ENCODE measurements at places on chromosomes 5 and 9. TPM values are rescaled to one million over a fixed set of nuclear protein-coding genes. Genes with fewer than 3 reads are reported as not detected.

- H3K27ac ChIP-seq, result no peak overlapping the region
- H3K4me3 ChIP-seq, result no peak overlapping the region
- no peak for DNase-seq
- H3K36me3 ChIP-seq, result peaks cover 2% of the 10 kb centered on the region
- peaks cover 6% of the 10 kb centered on the region for H3K4me1 ChIP-seq
Measured at GRCh38 chr9:125131778-125132177, 11.6 kb downstream of the SCAI start.

Gene ARAP3
- total RNA-seq, result 26.6 TPM

DNA sequence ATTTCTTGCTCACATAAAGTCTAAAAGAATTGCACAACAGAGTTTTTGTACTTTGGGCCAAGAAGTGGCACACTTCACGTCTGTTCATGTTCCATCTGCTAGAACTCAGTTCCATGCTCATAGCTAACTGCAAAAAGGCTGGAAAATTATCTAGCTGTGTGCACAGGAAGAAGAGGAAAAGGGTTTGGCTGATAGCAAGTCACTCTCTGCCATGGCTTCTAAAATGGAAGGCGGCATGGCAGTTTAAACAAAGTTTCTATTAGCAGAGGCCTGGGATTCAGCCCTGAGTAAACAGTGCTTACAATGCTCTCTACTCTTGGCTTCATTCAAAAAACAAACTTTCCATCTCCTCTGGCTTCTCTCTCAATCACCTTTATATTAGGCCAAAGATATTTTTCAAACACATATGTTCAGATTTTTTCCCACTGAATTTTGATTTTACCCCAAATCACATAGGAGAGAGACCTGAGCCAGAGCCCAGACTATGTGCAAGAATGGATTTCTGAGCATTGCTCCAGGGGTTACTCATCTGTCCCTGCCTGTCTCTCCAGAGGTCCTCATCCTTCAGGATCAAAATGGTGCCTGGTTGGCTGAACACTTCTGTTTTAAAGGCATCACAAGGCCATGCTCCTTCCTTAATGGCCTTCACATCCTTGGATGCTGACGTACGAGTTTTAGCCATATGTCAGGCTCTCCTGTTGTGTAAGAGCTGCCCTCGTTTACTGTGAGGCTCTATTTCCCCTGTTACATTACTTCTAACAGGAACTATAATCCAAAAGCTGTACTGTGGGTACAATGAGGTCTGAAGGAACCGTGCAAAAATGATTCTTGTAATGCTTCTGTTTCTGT is 226.6 kb downstream of the SAXO1 start:
- no peaks in the 10 kb centered on the region for H3K36me3 ChIP-seq
- no peaks in the 10 kb centered on the region for H3K27me3 ChIP-seq
- H3K4me3 ChIP-seq, result no peak overlapping the region
- H3K27ac ChIP-seq, result no peak overlapping the region
- no peaks in the 10 kb centered on the region for H3K4me1 ChIP-seq

Gene EPB41L4A
- total RNA-seq, result 23.0 TPM

GRCh38 chr9:134179595-134179917 is 15.2 kb upstream of the RNU6ATAC start:
- no peak overlapping the region for H3K27ac ChIP-seq
- no peak overlapping the region for H3K4me3 ChIP-seq
- no peaks in the 10 kb centered on the region for H3K36me3 ChIP-seq
- H3K27me3 ChIP-seq, result peaks cover 6% of the 10 kb centered on the region

Gene IFNB1
- total RNA-seq, result not detected

DNA sequence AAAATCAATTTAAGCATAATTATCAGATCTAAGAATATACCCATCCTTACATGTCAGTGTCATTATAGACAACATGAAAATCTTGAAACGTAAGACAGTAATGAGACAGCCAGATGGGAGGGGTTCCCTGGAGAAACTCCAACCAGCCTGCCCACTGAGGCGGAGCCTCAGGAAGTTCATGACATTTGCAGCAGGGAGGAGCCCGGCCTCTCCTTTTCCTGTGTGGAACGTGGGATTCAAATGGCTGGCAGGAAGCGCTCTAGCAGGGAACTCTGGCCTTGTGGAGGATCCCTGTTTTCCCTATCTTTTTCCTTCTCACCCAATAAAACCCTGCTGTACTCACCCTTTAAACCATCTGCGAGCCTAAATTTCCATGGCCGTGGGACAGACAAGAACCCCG is 176.6 kb upstream of the KCNN2 start:
- H3K36me3 ChIP-seq, result no peaks in the 10 kb centered on the region
- no peaks in the 10 kb centered on the region for H3K27me3 ChIP-seq
- no peaks in the 10 kb centered on the region for H3K4me1 ChIP-seq
- no peak overlapping the region for H3K4me3 ChIP-seq
- H3K27ac ChIP-seq, result peak overlapping the region; percentile 23
- peak; percentile 13 for DNase-seq

- DNase-seq, result peak; percentile 55
- no peaks in the 10 kb centered on the region for H3K36me3 ChIP-seq
- no peak overlapping the region for H3K27ac ChIP-seq
- H3K4me1 ChIP-seq, result no peaks in the 10 kb centered on the region
Measured at GRCh38 chr5:100595152-100595811, 60.1 kb downstream of the FAM174A start.

DNA sequence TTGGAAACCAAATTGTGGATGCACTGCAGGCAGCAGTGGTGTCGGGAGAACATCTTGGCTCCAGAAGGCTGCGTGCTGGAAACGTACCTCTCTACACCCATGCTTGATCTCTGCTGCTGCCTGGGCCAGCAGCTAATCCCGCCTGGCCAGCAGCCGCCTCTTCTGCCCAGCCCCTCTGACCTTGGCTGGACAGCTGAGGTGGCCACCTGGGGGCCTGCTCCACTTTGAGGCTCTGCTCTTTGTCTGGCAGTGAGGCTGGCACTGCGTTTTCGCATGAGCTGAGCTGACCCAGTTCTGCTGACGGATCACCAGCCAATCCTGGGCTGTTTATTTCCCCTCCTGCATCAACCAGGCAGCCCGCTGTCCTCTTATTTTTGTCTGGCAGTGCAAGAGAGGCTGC is 154.9 kb downstream of the TENT4A start:
- no peaks in the 10 kb centered on the region for H3K27me3 ChIP-seq
- DNase-seq, result no peak
- H3K4me1 ChIP-seq, result no peaks in the 10 kb centered on the region
- H3K36me3 ChIP-seq, result no peaks in the 10 kb centered on the region

DNA sequence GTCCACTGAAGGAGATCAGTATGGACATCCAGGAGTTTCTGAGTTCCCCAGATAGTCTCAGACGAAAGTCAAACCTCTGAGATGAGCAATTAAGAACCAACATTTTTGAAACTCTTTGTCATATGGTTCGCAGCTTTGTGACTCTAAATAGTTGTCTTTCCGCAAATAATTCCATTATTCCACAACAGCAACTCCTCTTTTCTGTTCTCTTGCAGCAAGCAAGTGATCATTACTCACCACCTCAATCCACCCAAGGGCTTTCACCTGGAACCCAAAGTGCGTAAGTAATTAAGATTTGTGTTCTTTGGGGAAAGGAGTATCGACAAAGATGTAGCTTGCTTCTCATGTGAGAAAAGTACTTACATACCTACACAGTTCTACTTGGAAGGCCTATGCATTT is 15.6 kb downstream of the MTX3 start:
- peaks cover 2% of the 10 kb centered on the region for H3K27me3 ChIP-seq
- H3K4me3 ChIP-seq, result no peak overlapping the region
- no peak for DNase-seq
- H3K27ac ChIP-seq, result no peak overlapping the region
- H3K4me1 ChIP-seq, result no peaks in the 10 kb centered on the region
- H3K36me3 ChIP-seq, result peaks cover 11% of the 10 kb centered on the region

- H3K27ac ChIP-seq, result no peak overlapping the region
Measured at GRCh38 chr5:90366948-90367347, 42.6 kb downstream of the CETN3 start.

Gene SLC34A1
- not detected for total RNA-seq

- H3K27me3 ChIP-seq, result no peaks in the 10 kb centered on the region
- no peak for DNase-seq
- no peaks in the 10 kb centered on the region for H3K4me1 ChIP-seq
- no peaks in the 10 kb centered on the region for H3K36me3 ChIP-seq
- no peak overlapping the region for H3K27ac ChIP-seq
- no peak overlapping the region for H3K4me3 ChIP-seq
Measured at GRCh38 chr5:17315710-17316221, 98.3 kb downstream of the BASP1 start.

- H3K4me1 ChIP-seq, result no peaks in the 10 kb centered on the region
- DNase-seq, result no peak
- no peaks in the 10 kb centered on the region for H3K27me3 ChIP-seq
- no peak overlapping the region for H3K27ac ChIP-seq
- no peaks in the 10 kb centered on the region for H3K36me3 ChIP-seq
Measured at GRCh38 chr9:4328723-4329122, 28.9 kb upstream of the GLIS3 start.

Gene ANKRD34B
- total RNA-seq, result not detected

DNA sequence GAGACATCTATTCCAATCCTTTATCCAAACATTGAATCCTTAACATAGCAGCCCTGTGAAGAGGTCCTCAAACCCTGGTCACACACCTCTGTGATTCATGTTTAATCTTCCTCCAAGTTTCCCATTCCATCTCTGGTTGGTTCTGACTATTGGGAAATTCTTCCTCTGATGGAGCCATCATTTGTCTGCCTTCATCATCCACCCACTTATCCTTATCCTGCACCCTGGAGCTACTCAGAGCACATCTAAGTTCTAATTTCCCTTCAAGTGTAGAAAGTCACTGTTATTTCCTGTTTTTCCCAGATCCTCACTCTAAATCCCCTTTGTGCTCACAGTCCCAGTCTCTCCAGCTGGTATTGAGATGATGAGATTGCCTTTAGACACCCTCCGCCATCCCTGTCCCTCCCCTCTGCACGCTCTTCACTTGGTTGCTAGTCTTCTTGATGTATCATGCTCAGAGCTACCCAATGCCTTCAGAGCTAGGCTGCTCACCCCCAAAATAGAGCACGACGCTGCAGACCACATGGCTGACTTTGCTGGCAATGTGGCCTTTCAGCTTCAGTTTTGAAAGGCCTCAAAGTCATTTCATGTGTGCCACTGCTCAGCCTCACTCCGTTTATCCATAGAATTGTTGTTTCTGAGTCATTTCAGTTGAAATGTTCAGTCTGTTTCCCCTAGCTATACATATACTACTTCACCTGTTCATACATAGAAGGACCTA is 154.3 kb downstream of the PALM2AKAP2 start:
- H3K27ac ChIP-seq, result no peak overlapping the region
- H3K36me3 ChIP-seq, result no peaks in the 10 kb centered on the region
- no peaks in the 10 kb centered on the region for H3K4me1 ChIP-seq
- no peaks in the 10 kb centered on the region for H3K27me3 ChIP-seq
- no peak for DNase-seq
- H3K4me3 ChIP-seq, result no peak overlapping the region

DNA sequence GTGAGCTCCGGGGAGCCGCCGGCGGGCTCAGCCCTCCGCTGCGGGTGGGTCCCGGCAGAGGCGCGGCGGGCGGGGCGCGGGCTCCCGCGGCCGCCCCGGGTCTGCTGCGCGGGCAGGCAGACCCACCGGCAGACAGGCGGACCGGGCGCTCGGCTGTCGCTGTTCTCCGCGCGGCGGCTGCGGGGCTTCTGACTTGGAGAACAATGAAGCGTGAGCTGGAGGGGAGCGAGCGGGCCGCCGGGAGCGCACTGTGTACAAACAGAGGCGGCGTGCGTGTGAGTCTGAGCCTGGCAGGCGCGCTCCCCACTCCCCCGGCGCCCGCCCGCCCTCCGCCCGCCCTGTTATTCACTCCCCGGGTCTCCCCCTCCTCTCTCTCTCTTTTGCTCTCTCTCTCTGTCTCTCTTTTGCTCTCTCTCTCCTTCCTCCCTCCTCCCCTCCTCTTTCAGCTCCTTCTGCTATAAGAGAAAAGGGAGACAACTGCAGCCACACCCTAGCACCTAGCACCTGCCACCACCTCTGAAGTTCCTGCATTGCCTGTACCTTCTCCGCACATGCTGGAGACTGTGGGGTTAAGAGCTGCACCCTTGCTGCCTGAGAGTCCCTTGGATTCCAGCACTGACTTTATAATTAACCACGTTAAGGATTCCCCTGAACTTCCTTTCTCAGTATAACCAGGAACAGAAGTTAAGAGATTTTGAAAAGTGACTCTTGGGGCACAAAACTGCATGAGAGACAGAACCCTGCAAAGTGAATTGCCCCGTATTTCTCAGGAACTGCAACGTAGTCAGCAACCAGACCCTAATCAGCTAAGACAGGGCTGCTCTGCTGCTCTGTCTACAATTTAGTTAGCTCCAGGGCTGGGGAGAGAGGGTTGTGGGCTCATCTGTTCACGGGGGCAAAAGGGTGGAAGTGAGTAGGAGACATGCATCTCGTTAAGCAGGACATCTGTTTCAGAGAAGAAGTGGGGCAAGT is at the start of gene EDIL3:
EDIL3 (minus strand) TSS at position 277 of the 972 bp plus-strand sequence. CDS start 506 bp downstream, outside the sequence.
- no peaks in the 10 kb centered on the region for H3K27me3 ChIP-seq
- H3K4me1 ChIP-seq, result no peaks in the 10 kb centered on the region
- H3K36me3 ChIP-seq, result no peaks in the 10 kb centered on the region
- peak; percentile 77 for DNase-seq

- H3K27me3 ChIP-seq, result no peaks in the 10 kb centered on the region
- H3K4me3 ChIP-seq, result no peak overlapping the region
- no peaks in the 10 kb centered on the region for H3K4me1 ChIP-seq
- no peak overlapping the region for H3K27ac ChIP-seq
- H3K36me3 ChIP-seq, result peaks cover 24% of the 10 kb centered on the region
Measured at GRCh38 chr9:92059661-92060060, 55.6 kb downstream of the SPTLC1 start.

- H3K27ac ChIP-seq, result no peak overlapping the region
- peaks cover 8% of the 10 kb centered on the region for H3K4me1 ChIP-seq
- no peak for DNase-seq
- H3K36me3 ChIP-seq, result no peaks in the 10 kb centered on the region
Measured at GRCh38 chr9:97502222-97502983, 937 bp downstream of the TMOD1 start.

DNA sequence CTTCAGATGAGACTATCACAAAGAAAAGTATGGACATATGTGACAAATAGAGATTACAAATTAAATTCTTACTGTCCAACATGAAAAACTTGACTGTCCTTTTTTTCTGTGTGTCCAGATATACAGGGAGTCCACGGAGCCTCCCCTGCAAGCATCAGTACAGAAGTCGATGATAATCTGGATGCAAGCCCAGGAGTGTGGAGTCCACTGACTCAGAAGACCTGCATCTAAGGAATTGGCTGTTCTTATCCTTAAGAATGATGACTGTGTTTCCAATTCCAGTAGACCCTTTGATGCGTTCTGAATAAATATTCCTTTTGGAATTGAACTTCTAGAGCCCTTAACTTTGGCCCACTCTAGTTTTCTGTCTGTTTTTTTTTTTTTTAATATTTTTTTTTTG is 56.7 kb upstream of the TAF11L2 start:
- no peaks in the 10 kb centered on the region for H3K36me3 ChIP-seq
- H3K4me1 ChIP-seq, result no peaks in the 10 kb centered on the region
- H3K27me3 ChIP-seq, result no peaks in the 10 kb centered on the region
- no peak overlapping the region for H3K27ac ChIP-seq

GRCh38 chr9:100428871-100429654 is 2.1 kb downstream of the MSANTD3 start:
- no peaks in the 10 kb centered on the region for H3K36me3 ChIP-seq
- no peak for DNase-seq
- no peak overlapping the region for H3K4me3 ChIP-seq
- no peaks in the 10 kb centered on the region for H3K27me3 ChIP-seq

- H3K4me1 ChIP-seq, result peaks cover 21% of the 10 kb centered on the region
- no peaks in the 10 kb centered on the region for H3K27me3 ChIP-seq
- peak; percentile 37 for DNase-seq
- H3K36me3 ChIP-seq, result no peaks in the 10 kb centered on the region
- H3K4me3 ChIP-seq, result no peak overlapping the region
Measured at GRCh38 chr9:121568343-121569265, 69.0 kb upstream of the GGTA1 start.

GRCh38 chr9:127660886-127661741 is 45.7 kb upstream of the CFAP157 start:
- H3K4me1 ChIP-seq, result no peaks in the 10 kb centered on the region
- no peak overlapping the region for H3K27ac ChIP-seq
- no peak overlapping the region for H3K4me3 ChIP-seq
- H3K27me3 ChIP-seq, result no peaks in the 10 kb centered on the region

Gene ADAMTS13
- 4.1 TPM for total RNA-seq

Measured in lung (tissue), 17 donors.